ENCODE measurements at places on chromosomes 7 and 10.

- no peak overlapping the region for H3K4me3 ChIP-seq
- H3K4me1 ChIP-seq = no peaks in the 10 kb centered on the region
- no peak overlapping the region for H3K27ac ChIP-seq
- peaks cover 7% of the 10 kb centered on the region for H3K36me3 ChIP-seq
These were observed 187.2 kb downstream of the FGFR2 start for GRCh38 chr10:121411004-121411403.

- H3K4me1 ChIP-seq = no peaks in the 10 kb centered on the region
- no peaks in the 10 kb centered on the region for H3K36me3 ChIP-seq
- no peaks in the 10 kb centered on the region for H3K27me3 ChIP-seq
- H3K4me3 ChIP-seq = no peak overlapping the region
These were observed 205.3 kb upstream of the GALNT17 start for GRCh38 chr7:70926666-70927065.

- H3K4me3 ChIP-seq = no peak overlapping the region
- peaks cover 9% of the 10 kb centered on the region for H3K4me1 ChIP-seq
- H3K27me3 ChIP-seq = peaks cover 2% of the 10 kb centered on the region
- H3K36me3 ChIP-seq = no peaks in the 10 kb centered on the region
- no peak for DNase-seq
These were observed 18.9 kb upstream of the LIMK1 start for GRCh38 chr7:74064696-74065095.

DNA sequence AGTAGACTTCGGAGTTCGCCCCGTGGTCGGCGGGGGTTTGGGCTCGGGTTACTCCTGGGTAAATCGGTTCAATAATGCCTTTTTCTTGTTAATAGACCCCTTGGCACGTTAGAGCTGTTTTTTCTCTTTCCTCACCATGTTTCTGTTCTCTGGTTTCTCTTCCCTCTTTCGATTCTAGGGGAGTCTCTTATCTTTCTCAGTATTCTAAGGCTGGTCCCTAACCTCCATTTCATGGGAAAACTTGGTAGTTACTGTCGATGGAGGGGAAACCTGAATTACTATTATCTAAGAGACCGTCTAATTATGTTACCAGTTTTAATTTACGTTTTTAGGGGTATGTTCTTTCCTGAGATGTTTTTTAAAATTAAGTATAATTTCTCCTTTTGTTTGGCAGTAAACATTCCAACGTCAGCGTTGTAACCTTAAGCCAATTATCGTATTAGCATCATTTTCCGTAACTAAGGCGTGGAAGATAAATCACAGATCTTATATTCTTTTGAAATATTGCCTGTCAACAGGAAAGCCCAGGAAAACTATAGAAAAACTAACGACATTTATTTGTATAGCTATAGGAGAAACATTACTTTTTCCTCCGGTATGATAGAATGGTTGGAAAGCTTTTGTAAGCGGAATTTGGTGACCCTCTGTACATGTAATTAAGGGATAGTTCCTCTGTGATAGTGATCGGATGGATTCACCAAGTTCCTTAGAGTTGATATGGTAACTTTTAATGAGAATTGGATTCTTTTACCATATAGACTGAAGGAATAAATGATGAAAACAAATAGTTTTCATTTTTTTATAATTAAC, 847 bp downstream of the BTAF1 start:
- peaks cover 48% of the 10 kb centered on the region for H3K4me1 ChIP-seq
- peak overlapping the region; percentile 99 for H3K27ac ChIP-seq
- no peaks in the 10 kb centered on the region for H3K27me3 ChIP-seq

DNA sequence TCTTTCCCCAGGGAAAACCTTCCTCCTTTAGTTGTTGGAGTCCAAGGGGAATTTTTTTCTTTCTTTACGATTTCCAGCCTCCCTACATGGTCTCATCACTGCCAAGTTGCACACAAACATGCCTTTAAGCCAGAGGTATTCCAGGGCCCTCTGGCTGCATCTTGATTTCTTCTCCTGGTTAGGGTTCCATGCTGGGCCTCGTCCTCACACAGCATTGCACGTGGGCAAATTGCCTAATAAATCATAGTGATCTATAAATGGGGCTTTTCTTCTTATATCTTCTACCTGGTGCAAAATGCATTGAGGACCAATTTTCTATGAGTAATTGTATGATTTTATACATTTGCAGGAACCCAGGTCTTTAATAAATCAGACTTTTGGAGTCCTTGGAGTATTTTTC, 284.2 kb downstream of the C7orf25 start:
- no peaks in the 10 kb centered on the region for H3K27me3 ChIP-seq
- DNase-seq = no peak
- no peaks in the 10 kb centered on the region for H3K4me1 ChIP-seq
- no peak overlapping the region for H3K4me3 ChIP-seq
- no peaks in the 10 kb centered on the region for H3K36me3 ChIP-seq

DNA sequence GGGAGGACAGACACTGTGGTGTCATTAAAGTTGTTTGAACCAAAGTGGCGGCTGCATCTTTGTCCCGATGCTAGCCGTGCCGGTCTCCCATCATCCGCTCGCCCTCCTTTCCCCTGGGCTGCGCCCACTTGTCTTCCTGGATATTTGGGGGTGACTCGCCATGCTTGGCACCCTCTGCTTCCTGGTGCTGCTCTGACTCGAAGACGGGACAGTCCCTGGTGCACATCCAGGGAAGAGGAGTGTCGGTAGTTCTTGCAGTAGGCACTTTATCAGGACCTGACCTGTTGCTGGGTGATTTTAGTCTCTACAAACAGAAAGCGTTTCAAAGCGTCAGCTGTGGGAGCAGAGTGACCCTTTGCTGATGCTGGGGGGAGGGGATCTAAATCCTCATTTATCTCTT, 68.3 kb upstream of the DNAJB6 start:
- H3K4me3 ChIP-seq = no peak overlapping the region
- no peak for DNase-seq
- H3K27me3 ChIP-seq = peaks cover 4% of the 10 kb centered on the region
- H3K27ac ChIP-seq = no peak overlapping the region
- H3K4me1 ChIP-seq = peaks cover 54% of the 10 kb centered on the region
- H3K36me3 ChIP-seq = peaks cover 61% of the 10 kb centered on the region

DNA sequence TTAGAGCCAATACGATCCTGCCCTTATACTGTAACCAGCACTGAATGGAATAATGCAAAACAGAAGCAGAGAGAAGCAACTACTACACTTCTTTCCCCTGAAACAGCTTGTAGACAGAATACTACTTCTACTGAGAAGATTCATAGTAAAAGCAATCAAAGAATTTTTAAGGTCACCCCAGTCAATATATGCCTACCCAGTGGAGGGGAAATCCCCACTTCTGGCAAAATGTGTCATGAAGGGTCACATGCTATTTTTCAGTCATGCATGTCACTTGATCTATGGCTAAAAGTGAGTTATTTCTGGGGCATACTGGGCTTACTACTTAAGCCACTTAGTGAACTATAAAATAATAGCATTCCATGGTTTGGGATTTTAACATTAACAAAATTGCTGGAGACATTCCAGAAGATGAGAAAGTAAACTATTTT, 25.6 kb downstream of the IRF5 start:
- H3K4me1 ChIP-seq = peaks cover 17% of the 10 kb centered on the region
- peaks cover 34% of the 10 kb centered on the region for H3K36me3 ChIP-seq
- no peak overlapping the region for H3K4me3 ChIP-seq
- no peak overlapping the region for H3K27ac ChIP-seq

GRCh38 chr10:97596101-97597082, 6.9 kb downstream of the C10orf62 start:
- peak; percentile 89 for DNase-seq
- no peaks in the 10 kb centered on the region for H3K36me3 ChIP-seq
- H3K27me3 ChIP-seq = peaks cover 5% of the 10 kb centered on the region
- H3K4me3 ChIP-seq = peak overlapping the region; percentile 86
- H3K27ac ChIP-seq = peak overlapping the region; percentile 95
- peaks cover 38% of the 10 kb centered on the region for H3K4me1 ChIP-seq

DNA sequence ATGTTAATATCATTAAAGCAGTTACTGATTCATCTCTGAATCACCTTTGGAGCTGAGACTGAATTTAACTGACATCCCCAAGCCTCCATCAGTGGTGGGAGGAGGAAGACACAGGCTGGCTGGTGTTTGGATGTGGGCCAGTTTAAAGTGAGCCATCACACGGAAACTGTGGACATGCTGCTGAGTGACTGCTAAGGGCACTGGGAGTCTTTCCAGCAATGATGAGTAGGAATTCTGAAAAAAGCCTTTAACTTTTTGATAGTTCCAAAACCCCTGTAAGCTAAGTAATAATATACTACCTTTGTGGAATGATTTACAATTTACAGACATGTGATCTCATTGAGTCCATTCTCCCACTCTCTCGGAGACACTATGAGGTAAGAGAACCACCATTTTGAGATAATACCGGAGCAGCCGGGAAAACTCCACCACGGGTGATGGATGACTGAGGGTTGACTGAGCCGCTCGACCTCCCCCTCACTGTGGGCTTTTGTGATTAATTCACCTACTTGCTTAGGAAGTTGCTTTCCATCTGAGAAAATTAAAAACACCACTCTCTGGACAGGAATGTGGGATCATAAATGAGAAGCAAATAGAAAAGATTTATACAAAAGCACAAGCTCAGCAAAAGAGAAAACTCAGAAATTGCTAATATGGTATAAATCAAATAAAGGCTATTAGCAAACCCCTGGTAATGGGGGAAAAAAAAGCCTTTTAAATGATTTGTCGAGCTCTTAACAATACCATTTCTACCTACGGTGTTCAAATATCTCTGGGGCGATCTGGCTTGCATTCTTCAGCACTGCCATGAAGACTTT, 194.8 kb downstream of the FANK1 start:
- peak overlapping the region; percentile 89 for H3K27ac ChIP-seq
- peak; percentile 96 for DNase-seq

DNA sequence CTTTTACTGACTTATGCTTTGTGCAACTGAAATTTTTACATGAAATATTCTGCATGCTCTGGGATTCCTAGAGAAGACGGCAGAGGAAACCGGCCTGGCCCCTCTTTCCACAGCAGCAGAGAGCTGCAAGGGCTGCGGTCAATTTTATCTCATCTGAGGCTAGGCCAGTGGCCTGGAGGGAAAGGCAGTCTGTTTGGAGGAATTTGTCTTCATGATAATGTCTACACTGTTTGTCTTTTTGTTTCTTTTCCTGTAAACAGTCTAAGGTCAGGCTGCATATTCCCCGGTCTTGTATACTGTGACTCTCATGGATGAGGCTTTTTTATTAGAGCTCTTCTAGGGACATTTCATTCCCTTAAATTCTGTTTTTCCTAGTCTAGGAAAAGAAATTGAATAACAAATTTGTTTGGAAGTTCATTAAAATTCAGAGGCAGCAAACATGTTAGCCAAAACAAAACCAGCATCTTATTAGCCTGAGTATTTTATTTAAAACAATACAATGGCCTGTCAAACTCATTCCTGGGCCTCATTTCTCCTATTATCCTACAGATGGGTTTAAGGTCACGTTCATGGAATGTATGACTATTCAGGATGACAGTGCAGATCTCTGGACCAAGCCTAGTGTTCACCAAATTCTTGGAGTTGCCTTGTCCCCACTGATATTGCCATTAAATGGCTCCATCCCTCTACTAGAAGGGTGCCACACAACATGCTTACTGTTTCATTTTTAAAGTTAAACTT, 26.4 kb downstream of the LAMB4 start:
- H3K36me3 ChIP-seq = no peaks in the 10 kb centered on the region
- peak; percentile 50 for DNase-seq
- H3K4me1 ChIP-seq = peaks cover 44% of the 10 kb centered on the region
- peak overlapping the region; percentile 34 for H3K4me3 ChIP-seq
- peak overlapping the region; percentile 84 for H3K27ac ChIP-seq
- H3K27me3 ChIP-seq = no peaks in the 10 kb centered on the region

GRCh38 chr7:157832006-157832405, 495.2 kb downstream of the DNAJB6 start:
- H3K36me3 ChIP-seq = no peaks in the 10 kb centered on the region
- H3K4me3 ChIP-seq = no peak overlapping the region
- DNase-seq = no peak

GRCh38 chr10:48982584-48982983, 42.9 kb upstream of the LRRC18 start:
- DNase-seq = no peak
- no peak overlapping the region for H3K27ac ChIP-seq
- no peaks in the 10 kb centered on the region for H3K36me3 ChIP-seq
- no peak overlapping the region for H3K4me3 ChIP-seq

GRCh38 chr7:138002096-138002827, 376 bp upstream of the CREB3L2 start:
- H3K27me3 ChIP-seq = peaks cover 14% of the 10 kb centered on the region
- H3K27ac ChIP-seq = peak overlapping the region; percentile 97
- peaks cover 42% of the 10 kb centered on the region for H3K4me1 ChIP-seq
- peak; percentile 100 for DNase-seq
- H3K36me3 ChIP-seq = peaks cover 25% of the 10 kb centered on the region

DNA sequence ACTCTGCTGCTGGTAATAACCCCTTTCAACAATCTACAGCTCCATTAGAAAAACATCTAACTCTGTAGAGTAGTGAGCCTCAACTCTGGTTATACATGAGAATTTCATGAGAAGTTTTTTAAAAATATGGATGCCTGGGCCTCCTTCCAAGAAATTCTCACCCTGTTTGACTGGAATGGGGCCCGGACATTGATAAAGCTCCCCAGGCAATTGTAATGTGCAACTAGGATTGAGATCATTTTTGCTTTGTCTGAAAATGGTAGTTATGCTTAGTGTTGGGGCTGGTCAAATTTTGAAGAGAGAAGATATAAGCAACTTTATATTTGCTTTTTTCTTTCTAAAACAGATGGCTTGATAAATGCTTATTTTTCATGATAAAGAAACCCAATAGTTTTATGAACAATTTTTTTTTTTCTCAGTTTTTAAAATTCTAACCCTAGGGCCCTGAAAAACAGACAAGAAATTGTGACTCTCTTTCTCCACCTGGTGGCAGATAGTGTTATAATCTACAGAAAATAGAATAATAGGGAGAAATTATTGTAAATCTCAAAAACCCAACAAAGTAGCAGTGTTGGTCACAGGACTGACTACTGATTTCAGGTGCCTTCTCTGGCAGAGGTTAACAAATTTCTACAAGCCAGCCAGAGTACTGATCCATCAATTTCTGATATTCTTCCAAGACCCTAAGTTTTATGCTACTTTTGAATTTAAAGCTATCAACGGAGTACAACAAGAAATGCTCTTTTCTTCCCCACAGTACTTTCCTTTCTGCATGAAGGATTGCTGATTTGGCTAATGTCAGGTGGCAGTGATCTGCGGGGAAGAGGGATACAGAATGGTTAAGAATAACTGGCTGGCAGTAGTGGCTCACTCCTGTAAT, 174.8 kb downstream of the DKK1 start:
- H3K27me3 ChIP-seq = no peaks in the 10 kb centered on the region
- peaks cover 81% of the 10 kb centered on the region for H3K4me1 ChIP-seq
- H3K27ac ChIP-seq = peak overlapping the region; percentile 89
- peak; percentile 60 for DNase-seq
- peak overlapping the region; percentile 47 for H3K4me3 ChIP-seq

- no peaks in the 10 kb centered on the region for H3K36me3 ChIP-seq
- DNase-seq = no peak
- no peaks in the 10 kb centered on the region for H3K4me1 ChIP-seq
- no peaks in the 10 kb centered on the region for H3K27me3 ChIP-seq
- no peak overlapping the region for H3K4me3 ChIP-seq
- no peak overlapping the region for H3K27ac ChIP-seq
These were observed 371.0 kb downstream of the NRG3 start for GRCh38 chr10:82245906-82246560.

- H3K27ac ChIP-seq = no peak overlapping the region
- H3K4me3 ChIP-seq = no peak overlapping the region
- H3K4me1 ChIP-seq = no peaks in the 10 kb centered on the region
These were observed 10.7 kb downstream of the AMZ1 start for GRCh38 chr7:2698581-2699288.

Measured in HFFc6 (cell line).